ENCODE measurements at places on chromosomes 11 and 22.

DNA sequence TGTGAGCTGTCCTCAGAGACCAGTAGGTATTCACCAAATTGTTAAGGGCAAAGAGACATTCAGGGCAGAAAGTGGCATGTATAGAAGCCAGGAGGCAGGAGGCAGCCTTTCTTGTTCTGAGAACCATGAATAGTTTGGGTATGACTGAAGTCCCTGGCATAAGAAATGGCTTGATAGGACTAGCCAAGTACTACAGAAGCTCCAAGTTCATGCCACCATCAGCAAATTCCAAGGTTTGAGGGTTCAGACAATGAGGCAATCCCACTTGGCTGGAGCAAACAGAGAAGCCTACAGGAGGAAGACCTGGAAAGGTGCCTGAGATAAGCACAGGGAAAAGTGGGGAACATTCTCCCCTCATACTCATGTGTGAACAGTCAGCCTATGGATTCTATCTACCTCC lies 25.8 kb downstream of the XRRA1 start:
- no peak for DNase-seq
- no peaks in the 10 kb centered on the region for H3K4me1 ChIP-seq
- H3K27ac ChIP-seq = no peak overlapping the region
- H3K4me3 ChIP-seq = no peak overlapping the region
- peaks cover 47% of the 10 kb centered on the region for H3K36me3 ChIP-seq

- peaks cover 15% of the 10 kb centered on the region for H3K36me3 ChIP-seq
- H3K4me1 ChIP-seq = no peaks in the 10 kb centered on the region
- H3K4me3 ChIP-seq = no peak overlapping the region
Observed at GRCh38 chr11:44172966-44173365, 77.5 kb downstream of the EXT2 start.

DNA sequence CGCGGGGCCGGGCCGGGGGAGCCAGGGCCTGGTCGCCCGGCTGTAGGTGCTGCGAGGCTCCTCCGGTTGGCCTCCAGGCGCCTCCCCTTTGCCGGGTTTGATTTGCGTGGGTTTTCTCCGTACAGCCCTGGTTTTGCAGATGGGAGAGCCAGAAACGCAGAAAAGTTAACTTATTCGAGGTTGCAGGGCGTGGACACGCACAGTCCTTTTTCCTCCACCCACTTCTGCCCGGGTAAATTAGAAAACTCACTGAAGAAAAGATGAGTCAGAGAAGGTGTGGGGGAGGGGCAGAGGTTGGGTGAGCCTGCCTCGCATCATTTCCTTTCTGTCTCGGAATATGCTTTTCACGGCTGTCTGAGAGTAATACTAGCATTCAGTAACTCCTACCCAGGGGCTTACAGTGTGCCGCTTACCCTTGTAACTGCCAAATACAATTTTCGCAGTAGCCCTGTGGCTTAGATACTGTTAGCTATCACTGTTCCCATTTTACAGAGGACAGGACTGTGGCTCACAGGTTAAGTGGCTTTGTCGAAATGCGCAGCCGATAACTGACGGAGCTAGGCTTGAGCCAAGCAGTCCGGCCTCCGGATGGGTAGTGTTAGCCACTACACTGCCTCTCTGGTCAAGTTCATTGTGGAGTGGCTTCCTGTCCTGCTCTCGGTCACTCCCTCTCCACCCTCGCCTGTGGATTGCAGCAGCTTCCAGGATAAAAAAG lies 812 bp downstream of the FADD start:
- H3K4me1 ChIP-seq = peaks cover 12% of the 10 kb centered on the region
- H3K27me3 ChIP-seq = no peaks in the 10 kb centered on the region
- H3K27ac ChIP-seq = peak overlapping the region; percentile 75
- H3K4me3 ChIP-seq = peak overlapping the region; percentile 81

DNA sequence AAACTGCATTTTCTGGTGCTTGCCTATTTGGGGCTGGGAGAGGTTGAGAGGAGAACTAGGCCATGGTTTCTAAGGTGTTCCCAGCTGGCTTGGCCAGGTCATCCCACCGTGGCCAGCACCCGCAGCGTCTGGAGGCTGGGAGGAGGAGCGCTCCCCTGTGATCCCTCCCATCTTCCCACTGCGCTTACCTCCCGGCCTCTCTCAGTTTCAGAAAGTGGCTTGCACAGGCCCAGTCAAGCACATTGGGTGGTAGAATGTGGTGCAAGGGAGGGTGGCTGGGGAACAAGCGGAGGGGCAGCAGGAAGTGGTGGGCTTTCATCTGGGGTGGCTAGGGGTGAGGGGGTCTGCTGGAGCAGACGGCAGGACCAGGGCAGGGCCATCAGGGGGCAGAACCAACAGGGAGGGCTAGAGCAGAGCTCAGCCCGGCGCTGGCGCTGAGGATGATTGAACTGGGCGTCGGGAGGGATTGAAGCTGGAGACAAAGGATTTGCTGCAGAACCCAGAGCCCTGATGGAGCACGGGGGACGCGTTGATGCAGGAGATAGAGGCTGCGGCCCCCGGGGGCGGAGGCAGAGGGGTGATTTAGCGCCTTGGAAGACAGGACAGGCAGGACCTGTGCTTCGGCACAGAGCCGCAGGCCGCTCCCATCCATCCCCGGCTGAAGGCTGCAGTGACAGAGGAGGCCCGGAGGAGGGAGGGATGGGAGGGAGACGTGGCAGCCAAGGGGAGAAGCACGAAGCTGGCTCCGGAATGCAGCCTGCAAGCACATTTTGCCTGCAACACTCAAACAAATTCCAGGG lies 76.0 kb downstream of the TRIM29 start:
- no peak overlapping the region for H3K4me3 ChIP-seq
- peaks cover 11% of the 10 kb centered on the region for H3K4me1 ChIP-seq
- no peaks in the 10 kb centered on the region for H3K36me3 ChIP-seq
- H3K27me3 ChIP-seq = peaks cover 10% of the 10 kb centered on the region

DNA sequence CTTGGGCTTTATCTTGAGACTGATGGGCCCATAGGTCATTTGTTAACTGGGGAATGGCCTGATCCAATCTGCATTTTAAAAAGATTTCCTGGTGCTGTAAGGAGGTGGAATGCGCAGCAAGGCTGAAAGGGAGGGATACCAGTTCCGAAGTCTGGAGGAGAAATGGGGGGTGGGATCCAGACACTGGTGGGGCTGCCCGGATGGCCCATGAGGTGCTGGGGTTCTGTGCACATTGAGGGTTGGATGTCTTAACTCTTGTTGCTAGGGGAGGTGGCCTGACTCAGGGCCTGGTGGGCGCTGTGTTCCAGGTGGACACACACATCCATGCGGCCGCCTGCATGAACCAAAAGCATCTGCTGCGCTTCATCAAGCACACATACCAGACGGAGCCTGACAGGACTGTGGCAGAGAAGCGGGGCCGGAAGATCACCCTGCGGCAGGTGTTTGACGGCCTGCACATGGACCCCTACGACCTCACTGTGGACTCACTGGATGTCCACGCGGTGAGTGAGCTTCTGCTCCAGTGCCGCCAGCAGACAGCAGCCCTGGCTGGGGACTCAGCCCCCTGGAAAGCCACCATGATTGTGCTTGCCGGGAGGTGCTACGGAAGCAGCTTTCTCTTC lies 38.1 kb downstream of the AMPD3 start:
- H3K36me3 ChIP-seq = peaks cover 10% of the 10 kb centered on the region
- H3K4me1 ChIP-seq = peaks cover 4% of the 10 kb centered on the region
- no peaks in the 10 kb centered on the region for H3K27me3 ChIP-seq
- H3K27ac ChIP-seq = no peak overlapping the region

DNA sequence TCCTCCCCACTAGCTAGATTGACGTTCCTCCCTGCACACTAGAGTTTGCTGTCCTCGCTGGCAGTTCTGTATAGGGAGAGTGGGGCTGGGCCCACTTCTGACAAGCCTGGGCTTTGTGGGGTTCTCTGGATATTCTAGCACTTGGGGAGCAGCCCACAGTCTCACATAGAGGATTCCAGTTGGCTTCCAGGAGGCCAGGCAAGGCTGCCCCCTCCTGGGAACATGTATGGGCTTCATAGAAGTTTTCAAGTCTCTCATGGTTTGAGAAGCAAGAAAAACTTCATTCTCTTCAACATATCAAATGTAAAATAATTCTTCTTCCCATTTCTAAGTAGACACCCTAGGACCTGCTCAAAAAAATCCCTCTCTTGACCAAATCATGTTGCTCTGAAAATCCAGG lies 87.5 kb downstream of the NAV2 start:
- H3K27ac ChIP-seq = no peak overlapping the region
- DNase-seq = no peak
- H3K36me3 ChIP-seq = no peaks in the 10 kb centered on the region
- peaks cover 16% of the 10 kb centered on the region for H3K4me1 ChIP-seq

DNA sequence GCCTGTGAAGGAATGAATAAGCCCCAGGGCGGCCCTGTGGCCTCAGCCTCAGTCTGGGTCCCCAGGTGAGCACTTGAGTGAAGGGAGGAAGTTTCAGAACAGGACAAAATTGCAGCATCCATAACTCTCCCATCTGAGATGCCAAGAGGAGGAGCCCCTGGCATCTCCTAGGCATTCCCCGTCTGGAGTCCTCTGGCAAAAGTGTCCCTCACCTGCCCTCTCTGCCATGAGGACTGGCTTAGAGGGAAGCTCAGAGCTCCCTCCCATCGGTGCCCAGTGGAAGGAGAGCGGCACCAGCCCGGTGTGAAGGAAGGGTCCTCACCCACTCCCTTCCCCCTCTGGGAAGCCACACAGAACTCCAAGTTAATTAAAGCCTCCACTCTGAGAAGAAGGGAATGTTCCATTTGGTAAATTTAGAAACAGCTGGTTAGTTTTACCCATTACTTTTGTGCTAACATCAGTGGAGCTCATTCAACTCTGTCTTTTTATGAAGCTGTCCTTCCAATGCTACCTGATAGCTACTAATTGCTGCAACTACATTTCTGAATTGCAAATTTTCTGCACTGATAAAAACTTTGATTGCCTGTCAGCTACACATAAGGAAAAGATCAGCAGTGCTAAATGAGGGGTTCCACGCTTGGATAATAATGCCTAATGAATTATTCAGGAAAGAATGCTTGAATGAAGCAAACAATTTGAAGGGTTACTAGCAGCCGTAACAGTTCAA lies 123.3 kb upstream of the RCN1 start:
- H3K36me3 ChIP-seq = no peaks in the 10 kb centered on the region
- no peak overlapping the region for H3K4me3 ChIP-seq
- H3K4me1 ChIP-seq = no peaks in the 10 kb centered on the region
- no peaks in the 10 kb centered on the region for H3K27me3 ChIP-seq
- H3K27ac ChIP-seq = no peak overlapping the region

DNA sequence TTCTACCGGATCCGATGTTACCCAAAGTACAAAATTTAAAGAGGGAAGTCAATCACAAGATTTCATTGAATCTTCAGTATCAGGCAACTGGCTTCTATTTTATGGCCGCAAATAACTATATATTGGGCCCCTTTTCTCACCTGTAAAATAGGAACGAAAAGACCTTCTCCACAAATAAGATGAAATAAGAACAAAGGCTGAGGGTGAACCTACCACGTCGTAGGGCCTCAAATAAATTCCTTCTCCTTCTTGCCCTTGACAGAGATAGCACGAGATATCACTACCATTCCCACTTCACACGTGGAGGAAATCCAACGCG lies 794 bp upstream of the EMSY start:
- H3K36me3 ChIP-seq = peaks cover 8% of the 10 kb centered on the region
- peaks cover 2% of the 10 kb centered on the region for H3K4me1 ChIP-seq
- H3K27me3 ChIP-seq = no peaks in the 10 kb centered on the region
- H3K4me3 ChIP-seq = peak overlapping the region; percentile 92
- H3K27ac ChIP-seq = peak overlapping the region; percentile 85
- no peak for DNase-seq

DNA sequence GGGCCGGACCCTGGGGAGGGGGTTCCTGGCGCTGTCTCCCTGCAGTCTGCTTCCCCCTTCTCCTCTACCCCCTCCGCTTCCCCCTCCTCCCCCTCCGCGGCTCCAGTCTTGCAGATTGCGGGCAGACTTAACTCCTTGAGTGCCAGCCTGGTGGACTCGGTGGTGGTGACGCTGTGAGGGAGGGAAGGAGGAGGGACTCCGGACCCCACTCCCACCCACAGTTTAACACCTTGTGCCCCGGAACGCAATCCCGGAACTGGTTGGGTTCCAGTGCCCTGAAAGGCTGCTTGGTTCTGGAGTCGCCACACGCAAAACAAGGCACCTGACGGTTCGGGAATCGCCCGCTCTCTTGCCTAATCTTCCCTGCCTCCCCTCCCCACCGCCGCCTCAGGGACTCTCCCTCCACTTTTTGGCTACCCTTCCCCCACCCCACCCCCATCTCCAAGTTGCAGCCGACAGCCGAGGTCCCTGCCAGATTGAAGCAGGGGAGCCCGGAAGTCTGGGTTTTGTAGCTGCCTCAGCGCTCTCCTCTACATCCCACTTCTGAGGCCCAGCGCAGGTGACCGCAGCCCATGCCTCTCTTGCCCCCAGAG lies 3.9 kb upstream of the BCL9L start:
- no peaks in the 10 kb centered on the region for H3K27me3 ChIP-seq
- peak; percentile 86 for DNase-seq
- peak overlapping the region; percentile 82 for H3K4me3 ChIP-seq
- peaks cover 18% of the 10 kb centered on the region for H3K4me1 ChIP-seq

DNA sequence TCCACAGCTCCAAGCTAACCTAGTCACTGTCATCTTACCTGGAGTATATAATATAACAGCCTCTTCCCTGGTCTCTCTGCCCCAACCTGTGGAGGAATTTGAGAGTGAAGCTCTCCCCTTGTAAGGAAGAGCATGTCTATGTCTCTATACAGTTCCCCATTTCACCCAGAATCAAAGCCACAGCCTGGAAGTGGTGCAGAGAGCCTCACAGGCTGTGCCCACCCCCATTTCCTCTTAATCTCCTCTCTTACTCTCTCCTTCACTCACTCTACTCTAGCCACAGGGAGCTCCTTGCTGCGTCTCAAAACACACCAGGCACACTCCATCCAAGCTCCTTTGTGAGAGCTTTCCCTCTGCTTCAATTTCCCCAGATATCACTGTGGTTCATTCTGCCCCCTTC lies 302.5 kb upstream of the ISX start:
- no peaks in the 10 kb centered on the region for H3K36me3 ChIP-seq
- H3K27ac ChIP-seq = no peak overlapping the region
- no peak for DNase-seq
- no peaks in the 10 kb centered on the region for H3K27me3 ChIP-seq
- H3K4me1 ChIP-seq = no peaks in the 10 kb centered on the region

DNA sequence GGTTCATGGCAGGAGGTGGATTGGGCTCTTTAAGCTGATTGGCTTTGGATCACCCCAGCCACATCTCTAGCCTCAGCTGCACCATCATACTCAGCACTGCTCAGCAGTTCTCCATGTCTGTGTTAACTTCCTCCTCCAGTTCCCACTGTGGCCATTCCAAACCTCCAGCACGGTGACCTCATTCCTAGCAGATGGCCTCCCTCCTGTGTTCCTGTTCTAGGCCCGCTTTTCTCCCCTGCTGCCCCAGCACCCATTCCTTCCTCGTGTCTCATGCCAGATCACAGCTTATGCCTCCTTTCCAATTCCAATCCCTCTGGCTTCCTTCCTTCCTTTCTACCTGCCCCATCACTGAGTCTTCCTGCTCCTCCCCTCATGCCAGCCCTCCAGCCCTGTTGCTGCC lies 96.1 kb downstream of the MICAL2 start:
- peaks cover 27% of the 10 kb centered on the region for H3K36me3 ChIP-seq
- H3K27me3 ChIP-seq = no peaks in the 10 kb centered on the region
- no peak overlapping the region for H3K4me3 ChIP-seq
